T-helper 1 cell (primary cell): ENCODE measurements at places on chromosomes 7 and 10.
A peak's percentile ranks its signal among the peaks of the same experiment; 100 is the strongest.

GRCh38 chr10:19654576-19654975 is 161.7 kb upstream of the PLXDC2 start:
- no peak for DNase-seq

GRCh38 chr10:126185676-126186447 is 202.4 kb downstream of the ADAM12 start:
- DNase-seq, result no peak

GRCh38 chr10:98474628-98475027 is 27.9 kb upstream of the HPS1 start:
- DNase-seq, result no peak

GRCh38 chr10:79181227-79181626 is 112.5 kb downstream of the ZMIZ1 start:
- no peak for DNase-seq

DNA sequence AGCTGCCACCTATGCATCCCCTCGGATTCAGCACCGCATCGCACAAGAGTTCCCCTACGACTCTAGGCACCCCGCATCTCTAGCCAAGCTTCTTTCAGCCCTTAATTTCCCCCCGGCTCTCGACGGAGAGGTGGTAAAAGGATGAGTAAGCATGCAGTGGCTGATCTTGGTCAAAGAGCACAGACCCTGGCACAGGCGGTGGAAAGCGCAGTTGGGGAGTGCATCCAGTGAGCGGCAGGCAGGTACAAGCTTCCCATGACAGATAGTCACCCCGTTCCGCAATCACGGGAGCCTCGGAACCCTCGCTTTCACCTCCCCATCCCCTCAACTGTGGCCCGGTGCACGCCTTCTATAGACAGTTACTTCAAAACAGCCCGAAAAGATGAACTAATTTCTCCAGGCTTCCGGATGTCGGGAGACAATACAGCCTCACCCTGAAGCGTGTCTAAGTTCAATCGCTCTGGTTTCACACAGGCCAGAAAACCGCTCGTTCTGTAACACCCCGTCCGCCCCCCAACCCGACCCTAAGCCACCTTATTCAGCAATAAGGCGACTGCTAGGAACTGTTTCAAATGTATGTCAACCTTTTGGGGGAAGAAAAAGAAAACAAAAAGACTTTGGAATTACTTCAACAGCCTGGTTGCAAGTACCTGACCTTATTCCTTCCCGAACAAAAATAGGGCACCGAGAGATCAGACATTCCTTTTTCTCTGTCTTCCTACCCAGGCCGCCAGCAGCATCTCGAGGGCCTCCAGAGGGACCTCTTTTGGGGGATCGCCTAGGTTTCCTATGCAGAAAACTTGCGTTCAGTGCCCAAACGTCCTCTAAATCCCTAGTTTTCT is 1.4 kb downstream of the RHEB start:
- peak; percentile 24 for DNase-seq

DNA sequence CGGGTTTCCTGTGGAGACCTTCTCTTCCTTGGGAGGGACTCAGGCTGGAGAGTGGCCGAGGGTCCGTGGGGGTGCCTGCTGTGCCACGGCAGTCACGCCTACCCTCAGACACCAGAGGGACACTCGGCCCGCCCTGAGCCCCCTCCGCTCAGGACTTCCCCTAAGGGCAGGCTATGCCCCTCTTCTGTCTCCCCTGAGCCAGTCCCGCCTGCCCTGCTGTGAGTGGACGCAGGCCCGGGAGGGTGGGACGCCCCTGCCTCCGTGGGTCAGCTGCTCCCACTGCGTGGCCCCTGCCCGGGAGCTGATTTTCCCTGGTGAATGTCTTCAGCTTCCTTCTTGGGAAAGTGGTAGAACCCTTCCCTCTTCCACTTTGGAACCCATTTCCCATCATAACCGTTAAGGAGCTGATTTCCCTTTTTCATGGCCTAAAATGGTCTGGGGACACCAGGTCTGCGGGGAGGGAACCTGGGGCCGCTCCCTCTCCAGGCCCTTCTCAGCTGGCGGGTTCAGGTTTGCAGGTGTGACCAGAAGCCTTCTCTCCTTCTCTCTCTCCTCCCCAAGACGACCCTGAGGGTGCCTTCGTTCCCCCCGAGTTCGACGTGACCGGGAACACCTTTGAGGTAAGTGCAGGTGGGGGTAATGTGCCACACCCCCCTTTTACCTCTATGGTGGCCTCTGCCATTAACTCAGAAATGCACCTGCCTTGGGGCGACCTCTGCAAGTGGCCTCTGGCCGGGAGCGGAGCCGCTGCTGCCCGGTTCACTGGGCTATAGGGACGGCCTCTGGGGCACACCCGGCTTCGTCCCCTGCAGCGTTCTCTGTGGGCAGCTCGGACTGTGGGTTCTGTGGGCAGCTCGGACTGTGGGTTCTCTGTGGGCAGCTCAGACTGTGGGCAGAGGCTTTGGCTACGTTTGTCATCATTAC is 7.9 kb downstream of the KNDC1 start:
- no peak for DNase-seq

DNA sequence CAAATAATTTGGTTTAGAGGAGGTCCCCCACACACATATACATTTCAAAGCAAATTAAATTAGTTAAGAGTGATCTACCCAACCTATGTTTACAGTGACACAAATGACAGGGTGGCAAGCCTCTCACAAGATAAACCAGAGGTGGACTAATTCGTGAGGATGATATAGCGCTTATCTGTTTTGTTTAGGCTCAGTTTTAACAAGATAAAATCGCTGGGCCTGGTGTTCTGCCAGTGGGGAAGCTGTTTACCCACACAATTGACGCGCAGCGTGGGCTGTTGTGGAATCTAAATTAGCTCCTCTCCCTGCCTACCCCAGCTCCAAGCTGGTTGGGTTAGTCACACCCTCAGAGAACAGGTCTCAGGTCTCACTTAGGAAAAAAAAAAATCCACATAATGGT is 16.7 kb upstream of the PLXNA4 start:
- DNase-seq, result no peak

GRCh38 chr10:33899578-33900531 is 565.4 kb upstream of the NRP1 start:
- no peak for DNase-seq

GRCh38 chr10:12422189-12422588 is 72.8 kb downstream of the CAMK1D start:
- no peak for DNase-seq

GRCh38 chr10:126889421-126889820 is 15.8 kb upstream of the DOCK1 start:
- DNase-seq, result no peak

DNA sequence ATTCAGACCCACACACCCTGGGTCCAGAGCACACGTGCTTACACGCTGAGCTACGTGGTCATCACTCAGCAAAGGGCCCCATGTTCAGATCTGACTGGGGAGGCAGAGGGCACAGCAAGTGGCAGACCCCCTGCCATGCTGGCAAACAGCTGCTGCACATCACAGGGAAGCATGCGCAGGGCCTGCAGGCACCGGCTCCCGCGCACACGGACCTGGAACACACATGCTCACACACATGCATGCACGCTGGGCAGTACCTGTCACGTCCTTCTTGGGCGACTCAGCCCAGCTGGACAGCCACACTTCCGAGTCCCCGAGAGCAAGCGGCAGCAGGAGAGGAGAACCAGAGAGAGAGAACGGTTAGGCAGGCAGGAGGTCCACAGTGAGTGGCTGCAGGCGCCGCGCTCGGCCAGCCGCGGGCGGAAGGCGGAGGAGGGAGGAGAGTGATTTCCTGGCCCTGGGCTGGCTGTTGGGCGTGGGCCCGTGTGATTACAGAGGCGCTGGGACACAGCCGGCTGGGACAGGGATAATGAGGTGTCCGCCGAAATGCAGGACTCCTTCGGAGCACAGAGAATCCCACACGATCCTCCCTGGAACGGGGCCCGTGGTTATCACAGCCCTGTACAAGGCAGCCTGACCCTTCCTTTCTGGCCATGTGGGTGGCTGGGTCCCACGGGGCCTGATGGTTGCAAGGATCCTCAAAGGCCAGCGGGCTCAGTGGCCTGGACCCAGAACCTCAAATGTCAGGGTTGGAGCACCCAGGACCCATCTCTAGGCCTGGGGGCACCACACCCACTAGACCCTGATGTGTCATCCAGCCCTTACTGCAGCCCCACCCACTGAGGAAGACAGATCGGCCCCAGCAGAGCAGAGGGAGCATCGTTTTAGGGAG is 175.1 kb downstream of the NEURL1 start:
- no peak for DNase-seq

GRCh38 chr7:30503274-30504212 is 1.1 kb downstream of the GGCT start:
- no peak for DNase-seq

GRCh38 chr7:151174246-151175046 is 7.0 kb upstream of the GBX1 start:
- DNase-seq, result peak; percentile 10

- DNase-seq, result no peak
Observed at GRCh38 chr7:107582875-107583274, 2.8 kb downstream of the BCAP29 start.

DNA sequence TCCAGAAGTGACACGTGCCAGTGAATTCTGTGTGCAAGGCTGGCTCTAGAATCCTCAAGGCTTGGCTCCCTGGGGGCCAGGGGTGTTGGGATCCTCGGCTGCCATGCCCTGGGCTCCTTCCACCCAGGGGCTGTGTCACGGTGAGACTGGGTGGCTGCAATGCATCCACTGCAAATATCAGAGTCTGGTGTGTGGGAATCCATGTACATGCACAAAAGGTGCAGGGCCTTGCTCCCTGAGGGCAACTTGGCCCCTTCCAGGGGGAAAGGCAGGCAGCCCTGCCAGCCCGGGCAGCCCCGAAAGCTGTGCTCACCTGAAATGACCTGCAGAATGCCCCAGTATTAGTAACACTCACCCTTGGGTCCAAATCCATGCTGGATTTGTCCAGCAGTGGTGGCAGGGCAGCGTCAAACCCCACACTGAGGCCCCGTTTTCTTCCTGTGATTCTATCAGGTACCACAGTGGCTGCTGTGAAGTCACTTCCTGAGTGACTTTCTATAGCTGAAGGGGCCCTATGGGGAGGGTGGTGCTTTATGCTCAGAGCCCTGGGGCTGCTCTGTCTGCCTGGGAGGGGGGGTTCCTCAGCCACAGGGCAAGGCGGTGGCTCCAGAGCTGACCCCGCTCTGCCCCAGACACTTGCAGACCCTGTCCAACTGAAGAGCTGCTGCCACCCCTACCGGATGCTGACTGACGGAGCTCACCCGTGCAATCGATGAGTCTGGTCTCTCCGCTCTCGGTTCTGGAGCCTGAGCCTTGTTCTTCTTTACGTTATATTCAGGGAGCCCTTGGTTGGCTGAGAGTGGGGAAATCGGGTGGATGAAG is 317.7 kb downstream of the GLRX3 start:
- no peak for DNase-seq

- no peak for DNase-seq
Observed at GRCh38 chr7:115009139-115009538, 87.2 kb downstream of the MDFIC start.

- DNase-seq, result no peak
Observed at GRCh38 chr10:128209862-128210214, 83.6 kb upstream of the MKI67 start.

- DNase-seq, result no peak
Observed at GRCh38 chr10:79995979-79996634, 47.2 kb upstream of the SFTPD start.

DNA sequence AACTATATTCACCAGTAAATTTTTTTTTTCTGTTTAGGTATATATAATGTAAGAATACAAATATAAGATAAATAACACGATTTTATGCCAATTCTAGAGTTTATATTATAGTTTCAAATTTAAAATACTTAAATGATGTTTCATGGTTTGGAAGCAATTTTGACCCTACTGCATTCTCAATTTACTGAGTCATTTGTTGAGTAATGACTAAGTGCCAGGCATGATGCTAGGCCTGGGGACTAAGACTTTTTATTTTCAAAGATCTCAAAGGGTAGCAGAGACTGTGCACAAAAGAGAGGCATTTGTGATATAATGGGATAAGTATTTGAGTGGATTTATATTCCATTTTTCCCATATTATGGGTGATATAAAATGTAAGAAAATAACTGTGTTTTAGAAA is 78.9 kb upstream of the SMIM30 start:
- DNase-seq, result no peak

GRCh38 chr7:100247152-100247757 is 27.5 kb downstream of the PVRIG start:
- no peak for DNase-seq

- DNase-seq, result no peak
Observed at GRCh38 chr7:100126239-100126930, 382 bp upstream of the MBLAC1 start.

- DNase-seq, result no peak
Observed at GRCh38 chr10:121527690-121528089, 70.6 kb downstream of the FGFR2 start.

- no peak for DNase-seq
Observed at GRCh38 chr7:42017349-42017986, 219.5 kb downstream of the GLI3 start.

DNA sequence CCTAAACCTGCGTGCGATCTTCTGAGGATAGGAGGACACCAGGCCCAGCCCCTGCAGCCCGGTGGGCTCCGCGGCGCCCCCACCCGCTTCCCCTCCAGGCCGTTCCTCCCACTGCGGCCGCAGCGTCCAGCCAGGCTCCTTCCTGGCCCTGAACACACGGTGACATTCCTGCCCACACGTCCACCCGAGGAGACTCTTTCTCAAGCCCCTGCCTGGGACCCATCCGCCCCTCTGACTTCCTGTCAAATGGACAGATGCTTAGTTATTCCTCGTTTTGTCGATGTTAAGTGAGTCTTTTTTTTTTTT is 32.4 kb upstream of the RNF32 start:
- DNase-seq, result no peak

DNA sequence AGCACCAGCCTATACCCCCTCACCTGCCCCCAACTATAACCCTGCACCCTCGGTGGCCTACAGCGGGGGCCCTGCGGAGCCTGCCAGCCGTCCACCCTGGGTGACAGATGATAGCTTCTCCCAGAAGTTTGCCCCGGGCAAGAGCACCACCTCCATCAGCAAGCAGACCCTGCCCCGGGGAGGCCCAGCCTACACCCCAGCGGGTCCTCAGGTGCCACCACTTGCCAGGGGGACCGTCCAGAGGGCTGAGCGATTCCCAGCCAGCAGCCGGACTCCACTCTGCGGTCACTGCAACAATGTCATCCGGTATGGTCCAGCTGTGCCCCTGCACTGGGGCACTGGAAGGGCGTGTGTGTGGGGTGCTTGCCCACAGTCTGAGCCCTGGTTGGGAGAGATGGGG is 40.0 kb upstream of the BMPR1A start:
- no peak for DNase-seq
